Hematopoietic multipotent progenitor cell treated with erythropoietin and hydrocortisone succinate and interleukin-3 and kit ligand, for 8 days (in vitro differentiated cells): ENCODE measurements at places on chromosomes 12 and 14.

DNA sequence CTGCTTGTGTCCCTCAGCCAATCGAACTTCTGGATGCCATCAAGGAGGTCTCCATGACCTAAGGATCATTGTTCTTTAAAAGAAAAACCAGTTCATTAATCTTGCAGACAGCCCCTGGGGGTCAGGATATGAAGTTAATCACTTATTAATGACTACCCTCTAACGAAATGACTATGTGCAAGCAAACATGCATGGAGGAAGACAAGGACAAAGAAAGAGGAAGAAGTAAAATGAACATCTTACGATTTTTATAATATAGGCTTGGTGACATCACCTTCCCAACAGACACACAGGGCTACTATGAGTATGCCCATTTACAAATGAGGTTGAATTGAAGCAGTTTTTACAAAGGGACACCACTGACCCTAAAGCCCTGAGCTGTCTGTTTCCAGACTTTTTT is 111.1 kb upstream of the AMIGO2 start:
- DNase-seq, result no peak

- DNase-seq, result no peak
Observed at GRCh38 chr12:106978035-106978800, 8.7 kb downstream of the MTERF2 start.

DNA sequence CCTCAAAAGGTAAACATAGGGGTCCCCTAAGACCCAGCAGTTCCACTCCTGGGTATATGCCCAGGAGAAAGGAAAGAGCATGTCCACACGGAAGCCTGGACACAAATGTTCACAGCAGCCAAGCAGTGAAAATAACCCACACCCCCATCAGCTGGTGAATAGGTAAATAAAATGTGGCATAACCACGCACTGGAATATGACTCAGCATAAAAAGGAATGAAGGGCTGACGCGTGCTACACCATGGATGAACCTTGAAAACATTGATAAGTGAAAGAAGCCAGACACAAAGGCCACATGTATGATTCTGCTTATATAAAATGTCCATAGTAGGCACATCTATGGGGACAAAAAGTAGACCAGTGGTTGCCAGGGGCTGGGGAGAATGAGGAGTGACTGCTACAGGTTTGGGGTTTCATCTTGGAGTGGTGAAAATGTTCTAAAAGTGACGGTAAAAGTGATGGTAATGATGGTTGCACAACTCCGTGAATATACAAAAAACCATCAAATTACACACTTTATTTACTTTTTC is 3.8 kb upstream of the SCARB1 start:
- peak; percentile 86 for DNase-seq

DNA sequence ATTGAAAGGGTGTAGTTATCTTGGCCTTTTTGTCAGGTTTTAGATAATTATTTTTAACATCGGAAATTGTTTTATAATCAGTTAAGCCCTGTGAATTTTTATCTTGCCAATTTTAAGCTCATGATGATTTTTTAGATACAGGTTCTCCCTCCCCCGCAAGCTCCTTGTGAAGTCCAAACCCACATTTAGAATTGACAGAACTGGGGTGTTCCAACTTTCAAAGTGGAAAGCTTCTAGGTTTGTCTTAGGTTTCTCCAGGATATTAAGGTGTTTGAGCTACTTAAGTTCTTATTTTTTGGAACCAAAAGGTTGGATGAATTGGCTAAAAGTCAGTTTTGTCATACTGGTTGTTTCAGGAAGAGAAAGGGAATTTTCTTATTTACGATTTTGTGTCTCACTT is 49.1 kb downstream of the ATP2A2 start:
- DNase-seq, result no peak

GRCh38 chr12:82596483-82596882 is 90.2 kb upstream of the TMTC2 start:
- DNase-seq, result no peak

GRCh38 chr12:76810671-76811419 is 46.9 kb downstream of the ZDHHC17 start:
- DNase-seq, result no peak

DNA sequence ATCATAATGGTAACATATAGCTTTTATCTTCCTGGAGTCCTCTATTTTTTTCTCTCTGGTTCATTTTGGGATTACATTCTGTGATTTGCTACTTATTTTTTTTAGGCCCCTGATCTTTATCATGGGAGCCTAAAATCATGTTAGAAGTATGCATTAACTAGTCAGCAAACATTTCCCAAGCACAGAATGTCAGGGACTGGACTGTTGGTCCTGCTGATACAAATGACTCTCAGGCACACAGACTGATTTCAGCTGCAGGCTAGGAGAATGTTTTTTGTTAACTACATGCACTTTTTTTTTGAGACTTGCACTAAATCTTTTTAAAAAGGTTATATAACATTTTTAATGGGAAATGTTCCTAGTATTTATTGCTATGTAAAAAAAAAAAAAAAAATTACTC is 131.1 kb downstream of the ACSS3 start:
- no peak for DNase-seq

DNA sequence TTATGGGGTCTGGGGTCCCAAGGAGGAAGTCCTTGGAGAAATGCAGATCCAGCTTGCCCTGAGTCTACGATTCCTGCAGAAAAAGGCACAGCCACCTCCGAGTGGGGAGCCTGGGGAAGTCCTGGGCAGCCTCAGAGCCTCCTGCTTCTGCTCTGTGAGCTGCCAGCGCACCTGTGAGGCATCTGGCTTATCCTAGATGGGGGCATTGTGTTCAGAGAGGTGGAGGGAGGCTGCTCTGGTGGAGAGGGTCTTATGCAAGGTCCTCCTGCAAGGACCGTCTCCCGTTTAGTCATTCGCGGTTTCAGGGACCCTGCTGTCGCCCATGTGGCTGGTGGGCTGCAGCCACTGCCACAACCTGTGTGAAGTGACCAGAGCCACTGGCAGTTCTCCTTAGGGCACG is 53.0 kb upstream of the PRMT8 start:
- DNase-seq, result no peak

DNA sequence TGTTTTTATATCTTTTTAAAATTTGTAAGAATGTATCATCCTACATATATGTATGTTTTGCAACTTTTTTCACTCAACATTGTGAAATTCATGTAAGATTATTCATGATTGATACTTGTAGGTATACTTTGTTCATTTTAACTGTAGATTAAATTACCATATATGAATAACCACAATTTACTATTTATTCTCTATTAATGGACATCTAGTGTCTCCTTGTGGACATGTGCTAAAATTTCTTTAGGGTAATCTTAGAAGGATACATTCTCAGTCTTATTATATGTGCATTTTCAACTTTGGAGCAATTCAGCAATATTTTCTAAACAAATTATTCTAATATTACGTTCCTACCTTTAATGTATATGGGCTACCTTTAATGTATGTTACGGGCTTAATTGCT is 192.4 kb downstream of the FUT8 start:
- peak; percentile 46 for DNase-seq

DNA sequence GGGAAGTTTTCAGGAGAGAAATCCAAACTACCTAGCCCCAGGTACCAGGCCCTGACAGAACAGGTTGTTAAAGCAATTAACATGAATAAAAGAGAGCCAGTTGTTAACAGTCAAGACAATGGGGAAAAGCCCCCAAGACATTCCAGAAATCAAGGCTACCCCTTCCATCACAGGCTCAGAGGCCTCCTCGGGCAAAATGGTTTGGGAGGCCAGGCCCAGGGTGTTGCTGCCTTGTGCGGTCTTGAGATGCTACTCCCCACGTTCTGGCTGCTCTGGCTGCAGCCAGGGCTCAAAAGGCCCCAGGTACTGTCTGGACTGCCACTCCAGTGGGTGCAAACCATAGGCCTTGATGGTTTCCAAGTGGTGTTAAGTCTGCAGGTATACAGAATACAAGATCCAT is 7.0 kb downstream of the CRY1 start:
- DNase-seq, result no peak

DNA sequence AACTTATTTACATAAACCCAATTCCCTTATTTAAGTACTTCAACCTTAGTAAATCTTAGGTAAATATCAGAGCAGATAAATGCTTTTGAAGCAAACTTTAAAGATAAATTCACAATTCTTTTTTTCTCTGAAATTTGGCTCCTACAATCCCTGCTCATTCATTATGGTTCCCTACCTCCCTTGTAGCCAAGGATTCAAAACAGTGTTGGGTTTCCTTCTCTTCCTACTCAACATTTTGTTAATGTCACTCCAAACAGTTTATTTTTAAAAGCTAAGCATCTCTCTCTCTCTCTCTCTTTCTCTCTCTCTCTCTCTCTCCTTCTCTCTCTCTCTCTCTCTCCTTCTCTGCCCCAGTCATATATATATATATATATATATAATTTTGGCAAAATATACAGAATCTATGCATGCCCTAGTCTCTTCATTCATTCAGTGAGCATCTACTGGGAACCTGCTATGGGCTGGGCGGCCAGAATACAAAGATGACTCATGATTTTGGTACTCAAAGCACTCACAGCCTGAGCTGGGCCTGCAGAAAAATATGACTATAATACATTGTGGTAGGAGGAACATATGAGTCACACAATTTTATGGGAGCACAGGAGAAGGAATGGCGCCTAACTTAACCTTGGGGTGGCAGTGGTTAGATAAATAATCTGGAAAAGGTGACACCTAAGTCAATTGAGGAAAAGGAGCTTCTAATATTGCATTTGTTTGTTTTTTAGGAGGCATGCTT is 123.7 kb upstream of the DHRS4 start:
- DNase-seq, result no peak

DNA sequence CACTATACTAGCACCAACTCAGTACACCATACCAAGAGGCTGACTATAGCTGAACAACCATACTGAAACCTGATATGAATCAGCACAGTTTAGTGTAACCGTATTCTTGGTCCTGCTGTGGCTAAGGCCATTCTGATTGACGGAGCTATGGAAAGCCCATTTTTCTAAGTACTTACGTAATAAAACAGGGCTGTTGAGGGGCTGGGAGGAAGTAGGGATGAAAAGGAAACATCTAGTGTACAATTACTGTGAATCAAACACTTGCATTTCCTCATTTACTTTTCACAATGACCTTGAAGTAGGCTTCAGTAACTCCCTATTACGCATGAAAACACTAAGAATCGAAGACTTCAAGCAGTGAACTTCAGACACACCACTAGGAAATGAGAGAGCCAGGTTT is 198.2 kb downstream of the BTG1 start:
- no peak for DNase-seq

- DNase-seq, result no peak
Observed at GRCh38 chr12:31658471-31659086, 909 bp upstream of the ETFBKMT start.

DNA sequence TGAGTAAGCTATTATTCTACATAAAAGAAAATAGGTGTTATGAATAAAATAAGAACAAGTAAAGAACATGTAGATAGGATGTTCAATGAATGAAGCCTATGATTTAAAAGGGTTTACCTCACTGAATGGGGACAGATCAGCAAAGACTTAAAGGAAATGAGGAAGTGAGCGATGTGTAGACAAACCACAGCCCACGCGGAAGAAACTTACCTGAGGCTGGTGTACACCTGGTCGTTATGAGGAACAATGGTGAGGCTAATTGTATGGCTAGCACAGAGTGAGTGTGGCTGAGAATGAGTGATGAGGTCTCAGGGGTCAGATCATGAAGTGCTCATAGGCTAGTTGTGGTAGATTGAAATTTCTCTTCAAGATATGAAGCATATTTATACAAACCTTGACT is 221.7 kb downstream of the ALG10B start:
- no peak for DNase-seq

GRCh38 chr14:102928412-102929240 is 6.2 kb downstream of the AMN start:
- peak; percentile 67 for DNase-seq

DNA sequence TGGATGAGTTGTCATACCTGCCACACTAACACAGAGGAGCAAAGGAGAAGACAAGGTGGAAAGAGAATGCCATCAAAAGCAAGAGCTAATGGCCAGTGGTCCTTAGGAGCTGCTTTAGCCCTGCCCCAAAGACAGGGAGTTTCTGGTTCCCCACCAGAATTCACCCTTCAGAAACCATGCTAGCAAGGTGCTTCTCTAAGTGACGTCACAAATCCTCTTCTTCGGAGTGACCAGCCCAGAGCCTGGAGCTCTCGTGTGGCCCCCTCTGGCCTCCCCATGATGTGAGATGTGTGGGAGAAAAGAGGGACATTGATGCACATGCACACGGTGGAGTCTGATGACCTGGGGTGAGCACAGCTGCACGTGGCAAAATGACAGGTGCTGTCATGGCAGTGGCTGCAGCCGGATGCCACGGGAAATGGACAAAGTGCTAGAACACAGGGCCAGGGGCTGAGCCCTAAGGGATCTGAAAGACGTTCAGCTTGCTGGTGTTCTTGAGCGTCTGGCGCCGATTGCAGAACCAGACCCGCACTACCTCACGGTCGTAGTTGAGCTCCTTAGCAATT is 16.9 kb upstream of the TFCP2 start:
- no peak for DNase-seq

GRCh38 chr14:22526218-22526617 is 62.8 kb downstream of the DAD1 start:
- no peak for DNase-seq

GRCh38 chr14:51176839-51177238 is 63.2 kb upstream of the TMX1 start:
- DNase-seq, result no peak

- no peak for DNase-seq
Observed at GRCh38 chr14:68896132-68896531, 83.0 kb downstream of the ACTN1 start.

DNA sequence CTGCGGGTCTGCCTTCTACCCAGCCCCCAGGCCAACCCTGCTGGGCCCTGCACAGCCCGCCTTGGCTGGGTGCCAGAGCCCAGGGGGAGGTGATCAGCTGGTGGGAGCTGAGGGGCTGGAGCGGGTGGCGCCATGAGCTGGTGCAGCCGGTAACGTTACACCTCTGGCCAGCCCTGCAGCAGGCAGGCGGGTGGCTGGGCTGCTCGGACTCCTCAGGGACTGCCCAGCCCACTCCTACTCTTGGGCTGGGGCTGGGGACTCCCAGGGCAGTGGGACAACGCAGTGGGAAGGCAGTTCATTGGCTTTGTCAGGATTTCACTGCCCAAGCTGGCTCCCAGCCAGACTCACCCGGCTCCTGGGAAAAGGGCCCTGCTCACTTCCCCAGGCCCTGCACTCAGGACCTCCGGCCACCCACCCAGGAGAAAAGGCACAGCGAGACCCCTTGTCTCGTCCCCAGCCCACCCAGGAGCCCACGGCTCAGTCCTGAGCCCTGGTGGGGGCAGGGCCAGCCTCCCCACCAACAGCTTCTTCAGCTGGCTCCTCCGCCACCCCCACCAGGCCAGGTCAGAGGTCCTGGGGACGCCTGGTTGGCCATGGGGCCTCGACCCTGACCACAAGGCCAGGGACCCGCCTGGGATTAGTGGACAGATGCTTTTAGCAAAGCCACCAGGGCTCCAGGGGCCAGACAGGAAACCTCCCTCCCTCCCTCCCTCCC is 1.0 kb downstream of the PGF start:
- DNase-seq, result no peak

- DNase-seq, result no peak
Observed at GRCh38 chr12:95004610-95005009, 1.1 kb upstream of the NDUFA12 start.

DNA sequence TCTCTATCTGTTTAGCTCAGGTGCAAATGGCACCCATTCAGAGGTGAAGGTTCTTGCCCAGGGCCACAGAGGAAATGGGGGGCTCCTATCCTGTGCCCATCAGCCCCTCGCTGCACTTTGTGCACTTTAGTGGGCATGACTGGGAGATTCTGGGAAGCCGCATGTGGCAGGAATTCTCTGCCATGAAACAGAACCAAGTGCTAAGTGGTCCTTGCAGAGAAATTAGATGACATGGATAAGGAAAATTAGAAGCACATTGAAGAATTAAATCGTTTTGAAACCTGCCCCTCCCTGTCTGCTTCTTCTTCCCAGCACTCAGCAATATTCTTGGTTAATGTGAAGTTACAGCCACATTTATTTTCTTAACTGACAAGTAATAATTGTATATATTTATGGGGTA is 185.2 kb upstream of the RTL1 start:
- DNase-seq, result no peak
